Placental pericyte (primary cell): ENCODE measurements at places on chromosomes 1 and 21. TPM values are rescaled to one million over a fixed set of nuclear protein-coding genes. Genes with fewer than 3 reads are reported as not detected.

PLA2G2D gene
- not detected in 2 replicates for total RNA-seq

NEXN gene
- 5.7 and 10.2 TPM in 2 replicates for total RNA-seq

NUAK2 gene
- 5.5 and 9.7 TPM in 2 replicates for total RNA-seq

LRRC39 gene
- total RNA-seq: 0.57 and 0.88 TPM in 2 replicates

OR2L8 gene
- 0.43 TPM in 1 of 2 replicates, not detected in the other for total RNA-seq

LCE3D gene
- not detected in 2 replicates for total RNA-seq
